ENCODE measurements at places on chromosomes 7 and 10.

GRCh38 chr10:44981172-44982113 lies 2.8 kb upstream of the DEPP1 start:
- no peak for DNase-seq

DNA sequence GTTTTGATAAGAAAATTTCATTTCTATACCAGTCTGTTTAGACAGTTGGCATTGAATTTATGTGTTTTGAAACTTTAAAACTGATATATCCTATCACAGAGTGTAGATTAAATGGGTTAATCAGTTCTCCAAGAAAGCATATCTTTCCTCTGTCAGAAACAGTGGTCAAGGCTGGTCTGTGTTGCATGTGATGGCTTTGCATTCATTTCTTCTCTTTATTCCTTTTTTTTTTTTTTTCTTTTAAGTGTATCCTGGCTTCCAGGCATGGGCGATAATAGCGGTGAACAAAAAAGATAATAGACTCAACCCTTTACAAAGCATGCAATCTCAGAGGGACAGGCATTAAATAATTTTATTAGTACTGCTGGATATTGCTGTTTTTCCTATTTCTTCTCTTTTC lies 136.6 kb downstream of the LRRC4 start:
- no peak for DNase-seq

GRCh38 chr10:124696446-124697392 lies 47.5 kb downstream of the FAM53B start:
- no peak for DNase-seq

GRCh38 chr7:80498481-80499349 lies 13.1 kb downstream of the GNAT3 start:
- DNase-seq = no peak

DNA sequence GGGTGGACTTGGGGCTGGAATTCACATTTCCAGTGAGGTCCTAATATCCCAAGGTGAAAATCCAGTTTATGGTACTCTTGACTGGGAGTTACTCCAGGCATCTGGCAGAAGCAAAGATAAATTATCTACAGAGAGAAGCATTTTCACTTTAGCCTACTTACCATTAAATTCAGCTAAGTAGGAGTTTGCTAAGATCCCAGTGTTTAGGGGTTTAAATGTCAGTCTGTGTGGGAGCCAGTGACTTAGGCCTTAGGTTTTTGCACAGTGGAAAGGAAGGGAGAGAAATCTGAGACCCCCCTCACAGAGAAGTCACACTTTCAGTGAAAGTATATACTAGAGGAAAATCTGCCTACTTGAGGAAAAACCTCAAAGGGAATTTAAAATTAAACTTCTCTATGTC lies 134.2 kb downstream of the IQUB start:
- no peak for DNase-seq

- no peak for DNase-seq
These were observed 175.4 kb downstream of the LSM5 start for GRCh38 chr7:32314761-32315160.

DNA sequence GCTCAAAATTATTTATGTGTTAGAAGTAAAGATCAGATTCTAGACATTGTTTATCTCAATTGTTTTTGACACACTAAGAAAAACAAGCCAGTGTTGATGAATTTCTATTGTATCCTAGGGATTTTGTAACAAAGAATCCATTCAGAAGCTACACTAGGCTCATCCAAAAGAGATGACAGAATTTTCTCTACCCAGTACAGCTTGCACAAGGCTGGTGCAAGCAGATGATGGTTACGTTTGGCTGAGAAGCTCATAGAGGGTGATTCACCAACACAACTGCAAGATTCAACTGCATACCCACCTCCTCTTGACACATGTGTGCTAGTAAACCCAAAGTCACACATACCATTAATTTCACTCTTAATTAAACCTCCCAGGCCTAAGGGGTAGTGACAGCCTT lies 20.8 kb downstream of the GRM3 start:
- no peak for DNase-seq

DNA sequence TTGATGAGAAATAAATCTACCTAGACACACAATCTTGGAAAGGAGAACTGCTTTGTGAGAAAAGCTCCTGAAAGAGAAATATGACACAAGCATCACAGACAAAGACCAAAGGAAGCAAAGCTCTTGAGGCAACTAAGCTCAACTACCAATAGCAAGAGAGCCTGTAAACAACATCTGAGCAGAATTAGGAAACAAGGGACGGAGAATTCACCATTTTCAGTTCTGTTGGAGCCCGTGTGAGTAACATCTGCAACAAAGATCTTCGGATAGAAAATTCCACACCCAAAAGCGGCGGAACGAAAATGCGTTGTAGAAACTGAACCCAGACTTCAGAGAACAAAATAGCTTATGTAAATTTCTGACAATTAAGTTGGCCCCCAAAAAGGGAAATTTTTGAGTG lies 909.9 kb upstream of the MBL2 start:
- DNase-seq = no peak

- DNase-seq = no peak
These were observed 27.7 kb downstream of the RNF32 start for GRCh38 chr7:156668130-156668741.

DNA sequence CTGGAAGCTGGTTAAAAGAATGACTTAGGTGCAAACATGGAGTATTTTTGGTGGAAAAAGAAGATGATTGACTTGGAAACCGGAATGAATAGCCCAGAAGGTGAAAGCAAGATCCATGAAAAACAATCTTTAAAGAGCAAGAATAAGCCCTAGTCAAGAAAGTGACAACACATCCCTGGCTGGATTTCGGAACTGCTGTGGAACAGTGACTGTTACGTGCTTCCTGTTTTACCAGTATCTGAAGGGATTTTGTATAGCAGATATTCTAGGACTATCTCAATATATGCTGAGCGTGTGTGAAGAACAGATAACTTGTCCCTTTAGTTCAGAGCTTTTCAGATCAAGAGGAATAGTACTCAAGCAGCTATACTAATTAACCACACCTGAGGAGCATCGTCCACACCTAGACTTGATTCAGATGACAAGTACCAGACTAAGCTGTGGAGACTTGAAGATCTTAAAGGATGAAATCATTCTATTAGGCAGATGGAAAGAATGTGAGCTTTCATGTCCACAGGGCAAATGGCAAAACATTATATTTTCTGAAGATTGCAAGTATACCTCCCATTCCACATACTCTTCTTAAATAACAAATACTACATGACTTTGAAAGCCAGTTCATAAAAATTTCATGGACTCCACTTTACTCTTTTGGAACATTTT lies 11.5 kb upstream of the TES start:
- DNase-seq = no peak

GRCh38 chr10:23314835-23315239 lies 29.8 kb downstream of the C10orf67 start:
- peak; percentile 68 for DNase-seq

- no peak for DNase-seq
These were observed 80.4 kb downstream of the CLEC2L start for GRCh38 chr7:139603896-139604295.

DNA sequence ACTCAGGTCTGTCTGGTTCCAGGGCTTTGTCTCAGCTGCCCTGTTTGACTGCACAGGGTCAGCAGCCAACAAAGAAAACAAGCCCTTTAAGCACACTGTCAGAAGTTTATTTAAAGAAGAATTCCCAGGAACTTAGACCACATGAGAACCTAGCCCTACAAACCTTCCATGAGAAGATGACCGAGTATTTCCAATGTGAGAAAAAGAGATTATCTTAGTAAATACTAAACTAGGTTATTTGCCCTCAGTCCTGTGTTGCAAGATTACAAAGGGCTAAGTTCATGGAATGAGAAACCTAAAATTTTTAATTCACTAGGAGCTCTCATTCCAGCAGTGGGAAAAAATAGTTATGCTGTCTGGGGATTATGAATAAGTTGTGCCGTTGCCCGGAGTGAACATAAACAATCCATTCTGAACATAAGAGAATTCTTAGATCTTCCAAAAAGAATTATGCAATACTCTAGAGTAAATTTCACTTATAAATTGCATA lies 46.7 kb downstream of the NOC3L start:
- no peak for DNase-seq

DNA sequence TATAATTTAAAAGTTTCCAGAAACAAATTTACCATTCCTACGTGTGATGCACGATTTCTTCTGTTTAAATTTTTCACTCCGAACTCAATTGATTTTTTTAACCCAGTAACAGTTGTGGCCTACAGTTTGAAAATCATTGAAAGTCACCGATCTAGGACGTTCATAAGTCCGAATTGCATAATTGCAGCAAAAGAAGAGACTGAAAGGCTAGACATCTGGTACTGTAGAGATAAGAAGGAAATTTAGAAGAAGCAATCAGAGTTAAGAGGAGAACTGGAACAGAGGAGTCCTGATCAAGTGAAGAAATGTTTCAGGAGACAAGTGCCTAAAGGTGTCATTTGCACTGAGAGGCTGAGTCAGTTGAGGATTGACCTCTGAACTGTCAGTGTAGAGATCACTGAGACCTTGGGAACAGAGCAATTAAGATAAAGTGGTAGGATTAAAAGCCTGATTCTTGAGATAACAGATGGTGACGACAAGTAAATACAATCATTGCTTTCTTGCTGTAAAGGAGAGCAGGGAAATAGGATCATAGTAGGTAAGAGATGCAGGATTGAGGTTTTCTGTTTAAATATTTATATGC lies 73.5 kb downstream of the ZFAND4 start:
- no peak for DNase-seq

DNA sequence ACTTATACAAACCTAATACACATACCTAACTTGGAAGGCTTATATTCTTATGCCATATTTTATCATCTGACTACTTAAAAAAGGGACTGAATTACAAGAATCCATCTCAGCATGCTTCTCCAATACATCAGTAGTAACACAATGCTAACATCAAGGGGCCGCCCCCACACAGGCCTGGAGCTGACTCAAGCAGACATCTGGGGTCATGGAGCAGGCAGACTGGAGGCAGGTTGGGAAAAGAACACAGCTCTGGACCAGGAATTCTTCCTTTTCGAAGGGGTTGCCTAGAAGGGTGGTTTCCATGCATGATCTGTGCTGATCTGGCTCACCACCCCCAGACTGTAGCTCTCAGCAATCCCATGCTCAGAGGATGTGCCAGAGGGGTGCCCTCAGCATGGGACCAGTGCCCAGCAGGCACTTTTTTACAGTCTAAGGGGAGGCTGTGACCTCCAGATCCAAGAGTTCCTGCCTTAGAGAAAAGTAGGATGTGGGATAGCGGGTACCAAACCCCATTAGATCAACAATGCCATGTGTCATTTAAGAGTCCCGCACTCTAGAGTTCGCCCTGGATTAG lies 26.1 kb upstream of the DUSP5 start:
- DNase-seq = no peak

DNA sequence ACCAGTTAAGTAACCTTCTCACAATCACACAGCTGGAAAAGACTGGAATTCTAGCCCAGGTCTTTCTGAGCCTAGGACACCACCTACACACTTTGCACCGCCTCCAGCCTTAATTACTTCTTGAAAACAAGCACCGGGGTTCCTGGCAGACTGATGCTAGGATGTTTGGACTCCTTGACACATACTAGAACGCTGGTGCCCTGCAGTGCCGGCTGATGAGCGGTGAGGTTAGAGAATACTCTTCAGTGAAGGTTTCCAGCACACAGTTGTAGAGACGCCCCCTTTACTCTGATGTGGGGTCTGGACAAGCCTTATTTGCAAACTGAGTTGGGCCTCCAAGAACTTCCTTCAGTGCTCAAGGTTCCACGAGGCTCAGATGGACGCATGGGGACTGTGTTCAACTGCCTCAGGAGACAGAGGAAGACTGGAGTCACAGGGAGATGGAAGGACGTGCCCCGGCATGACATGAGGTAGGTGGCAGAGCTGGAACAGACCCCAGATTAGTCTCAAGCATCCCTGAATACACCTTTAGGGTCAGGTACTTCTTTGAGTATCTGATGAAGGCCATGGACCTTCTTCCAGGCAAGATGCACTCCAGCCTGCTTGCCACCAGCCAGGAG lies 89.6 kb downstream of the COBL start:
- no peak for DNase-seq

DNA sequence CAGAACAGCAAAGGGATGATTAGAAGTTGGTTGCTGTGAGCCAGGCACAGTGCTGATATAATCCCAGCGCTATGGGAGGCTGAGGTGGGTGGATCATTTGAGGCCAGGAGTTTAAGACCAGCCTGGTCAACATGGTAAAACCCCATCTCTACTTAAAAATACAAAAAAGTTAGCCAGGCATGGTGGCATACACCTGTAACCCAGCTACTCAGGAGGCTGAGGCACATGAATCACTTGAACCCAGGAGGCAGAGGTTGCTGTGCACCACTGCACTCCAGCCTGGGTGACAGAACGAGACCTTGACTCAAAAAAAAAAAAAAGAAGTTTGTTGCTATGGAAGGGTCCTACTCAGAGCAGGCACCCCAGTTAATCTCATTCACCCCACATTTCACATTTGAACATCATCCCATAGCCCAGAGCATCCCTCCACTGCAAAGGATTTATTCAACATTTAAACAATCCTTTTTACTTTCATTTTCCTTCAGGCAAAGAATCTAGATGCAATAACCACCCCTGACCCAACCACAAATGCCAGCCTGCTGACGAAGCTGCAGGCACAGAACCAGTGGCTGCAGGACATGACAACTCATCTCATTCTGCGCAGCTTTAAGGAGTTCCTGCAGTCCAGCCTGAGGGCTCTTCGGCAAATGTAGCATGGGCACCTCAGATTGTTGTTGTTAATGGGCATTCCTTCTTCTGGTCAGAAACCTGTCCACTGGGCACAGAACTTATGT lies 4.1 kb downstream of the IL6 start:
- DNase-seq = no peak

DNA sequence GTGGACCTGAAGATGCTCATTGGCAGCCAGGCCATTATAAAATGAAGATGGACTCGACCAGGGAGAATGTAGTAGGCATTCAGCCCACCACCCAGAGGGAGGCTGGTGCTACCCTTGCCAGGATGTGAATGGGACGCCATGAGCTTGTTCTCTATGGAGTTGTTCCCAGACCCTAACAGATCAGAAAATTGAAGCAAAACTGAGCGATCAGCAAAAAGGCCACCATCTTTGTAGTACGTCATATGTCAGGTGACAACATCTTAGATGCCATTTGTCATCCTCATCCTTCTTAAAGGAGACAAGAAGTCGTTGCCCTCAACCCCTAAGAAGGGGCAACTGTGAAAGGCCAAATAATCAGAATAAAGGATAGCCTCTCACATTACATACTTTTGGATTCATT lies 61.7 kb downstream of the DOCK1 start:
- DNase-seq = no peak

DNA sequence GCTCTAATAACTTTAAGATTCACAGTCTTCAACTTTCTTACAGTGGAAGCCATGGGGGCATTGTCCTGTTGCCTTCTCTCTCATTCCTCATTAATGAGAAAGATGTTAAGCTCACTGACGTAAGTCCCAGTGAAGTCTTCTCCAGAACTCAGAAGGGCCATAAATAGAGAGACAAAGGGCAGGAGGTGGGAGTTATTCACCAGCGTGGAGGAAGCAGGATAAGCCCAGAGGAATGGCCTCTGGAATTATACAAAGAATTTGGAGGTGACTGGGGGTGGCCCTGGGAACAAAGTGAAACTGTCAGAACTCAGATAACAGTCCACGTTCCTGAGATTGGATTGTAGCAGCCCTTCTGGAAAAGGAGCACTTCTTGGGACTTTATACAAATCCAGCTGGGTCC lies 52.4 kb downstream of the SORBS1 start:
- no peak for DNase-seq

- peak; percentile 37 for DNase-seq
These were observed 402 bp upstream of the TMEM168 start for GRCh38 chr7:112790586-112791003.

- no peak for DNase-seq
These were observed 186.8 kb downstream of the COBL start for GRCh38 chr7:51129527-51130472.

All from AML-193 (cell line).